Activated T-helper 9 cell treated with anti-CD3 and anti-CD28 coated beads, Interleukin-2, amount 50 U/mL, for 16 hours (primary cell): ENCODE measurements at places on chromosomes 4 and X.
A peak's percentile ranks its signal among the peaks of the same experiment; 100 is the strongest.

GRCh38 chr4:138223231-138223910 is 18.8 kb downstream of the SLC7A11 start:
- DNase-seq = no peak

GRCh38 chr4:119097282-119097900 is 38.2 kb upstream of the MYOZ2 start:
- DNase-seq = no peak

DNA sequence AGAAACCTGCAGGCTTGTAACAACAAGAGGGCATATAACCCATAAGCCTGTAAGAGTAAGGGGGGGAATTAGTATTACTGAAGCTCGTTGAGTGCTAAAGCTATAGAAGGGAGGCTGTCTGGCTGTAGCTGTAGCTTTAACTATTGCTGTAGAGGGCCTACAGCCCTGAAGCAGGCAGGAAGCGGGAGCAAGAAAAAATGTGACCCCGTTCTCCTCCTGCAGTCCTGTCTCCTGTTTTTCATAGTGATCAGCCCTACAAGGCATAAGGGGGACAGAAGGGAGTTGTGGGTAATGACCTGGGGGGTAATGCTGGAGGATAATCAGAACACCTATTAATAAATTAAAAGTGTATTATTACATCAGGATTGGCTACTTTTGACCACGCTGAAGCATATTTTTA is 206.9 kb upstream of the MAB21L2 start:
- no peak for DNase-seq

GRCh38 chr4:148999924-149000323 is 557.7 kb upstream of the NR3C2 start:
- no peak for DNase-seq

DNA sequence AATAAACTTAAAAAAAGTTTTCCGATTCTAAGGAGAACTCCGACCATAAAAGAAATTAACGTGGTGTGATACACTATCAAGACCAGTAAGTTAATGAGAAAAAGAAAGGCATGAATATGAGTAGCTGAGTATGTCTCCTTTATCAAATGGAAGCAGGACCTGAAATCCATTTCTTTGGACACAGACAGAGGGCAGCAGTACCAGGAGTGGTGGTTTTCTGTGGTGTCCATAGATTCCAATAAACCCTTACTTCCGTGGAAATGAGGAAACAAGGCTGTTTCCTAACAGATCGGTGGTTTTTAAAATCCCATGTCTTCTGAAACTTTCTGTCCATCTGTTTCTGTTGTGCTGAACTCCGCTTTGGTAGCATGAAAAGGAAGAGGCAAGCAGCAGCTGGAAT is 128.5 kb upstream of the TSPAN5 start:
- DNase-seq = no peak

DNA sequence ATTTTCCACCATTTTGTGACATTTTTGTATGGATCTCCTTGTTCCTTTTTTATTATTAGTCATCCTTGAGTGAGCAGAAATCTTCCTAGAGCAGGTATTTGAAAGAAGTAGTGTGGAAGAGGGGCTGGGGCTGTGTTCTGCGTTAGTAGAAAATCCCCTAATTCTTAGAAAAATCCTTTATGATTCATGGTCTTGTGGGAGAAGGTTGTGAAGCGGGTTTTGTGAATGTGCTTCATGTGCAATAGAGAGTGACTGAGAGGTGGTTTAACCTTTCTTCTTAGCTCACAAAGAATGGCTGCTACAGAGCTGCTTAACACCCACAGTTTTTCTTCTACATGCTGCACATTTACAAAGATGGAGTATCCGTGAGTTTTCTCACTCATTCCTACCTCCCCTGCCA is 220.5 kb downstream of the IDS start:
- DNase-seq = no peak

DNA sequence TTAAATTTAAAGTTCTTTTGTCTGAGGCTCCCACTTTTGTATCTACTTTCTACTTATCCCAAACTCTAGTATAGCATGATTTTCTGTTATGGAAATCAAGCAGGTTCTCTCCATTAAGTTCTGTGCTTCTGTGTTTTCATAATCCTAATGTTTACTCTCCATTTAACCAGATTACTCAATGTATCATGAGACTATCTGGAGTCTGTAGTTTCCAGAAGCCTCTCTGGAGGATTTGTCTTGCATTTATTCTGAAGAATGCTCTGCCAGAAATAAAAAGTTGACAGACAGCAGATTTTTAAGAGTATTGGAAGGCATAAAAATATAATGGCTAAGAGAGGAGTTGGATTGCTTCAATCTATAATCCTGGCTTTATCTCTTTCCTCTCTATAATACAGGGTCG is 39.2 kb upstream of the PLS3 start:
- DNase-seq = no peak

DNA sequence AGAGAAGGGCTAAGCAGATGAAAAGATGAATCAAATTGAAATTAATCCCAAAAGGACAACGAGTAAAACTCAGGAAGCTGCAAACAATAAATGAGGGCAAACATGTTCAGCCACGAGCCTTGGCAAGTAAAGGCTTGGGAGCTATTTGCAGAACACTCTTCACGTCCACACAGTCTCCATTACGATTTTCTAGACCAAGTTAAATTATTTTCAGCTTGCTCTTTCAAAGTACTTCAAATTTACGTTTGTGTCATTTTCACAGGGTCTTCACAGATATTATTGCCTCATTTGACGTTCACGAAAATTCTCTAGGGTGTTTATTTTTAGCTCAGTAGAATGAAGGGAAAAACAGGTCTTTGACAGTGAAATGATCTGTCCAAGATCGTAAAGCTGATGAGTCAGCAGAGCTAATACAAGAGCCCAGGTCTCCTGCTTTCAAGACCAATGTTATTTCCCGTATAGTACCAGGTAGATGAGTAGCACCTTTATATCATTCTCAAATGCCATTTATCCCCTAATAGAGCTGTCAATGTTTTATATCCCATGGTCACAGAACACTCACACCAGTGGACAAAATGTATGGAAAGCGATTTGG is 20.9 kb downstream of the KLB start:
- DNase-seq = no peak

DNA sequence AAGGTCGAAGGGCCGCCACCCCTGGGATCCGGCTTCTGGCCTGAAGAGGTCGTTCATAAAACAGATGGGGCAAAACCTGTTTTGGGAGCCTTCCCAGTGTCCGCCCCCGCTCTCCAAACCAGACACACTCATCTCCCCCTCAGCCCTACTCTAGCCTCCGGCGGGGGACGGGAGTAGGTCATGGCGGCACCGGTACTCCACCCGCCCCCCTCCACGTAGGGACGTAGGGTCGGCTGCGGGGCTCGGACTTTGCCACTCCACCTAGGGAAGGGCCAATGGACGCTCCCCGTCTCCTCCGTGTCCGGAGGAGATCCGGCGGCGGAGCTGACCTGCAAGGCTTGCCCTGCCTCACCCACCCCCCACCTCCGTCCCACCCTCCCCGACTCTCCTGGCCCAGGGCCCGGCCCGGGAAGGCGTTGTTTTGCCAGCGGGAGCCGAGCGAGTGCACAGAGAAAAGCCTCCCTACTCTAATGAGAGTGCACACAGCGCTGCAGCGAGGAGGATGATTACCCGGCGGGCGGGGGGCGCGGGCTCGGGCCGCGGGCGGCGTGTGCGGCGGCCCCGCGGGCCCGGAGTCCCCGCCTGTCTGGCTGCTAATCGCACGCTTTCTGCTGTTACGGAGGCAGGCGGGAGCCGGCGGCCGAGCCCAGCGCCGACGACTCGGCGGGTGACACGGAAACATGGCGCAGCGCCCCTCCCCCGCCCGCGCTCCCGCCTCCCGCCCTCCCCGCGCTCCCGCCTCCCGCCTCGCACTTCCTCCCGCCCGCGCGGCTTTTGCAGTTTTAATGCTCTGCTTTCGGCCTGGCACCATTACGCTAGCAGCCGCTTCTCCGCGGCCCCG is 8.3 kb upstream of the BCOR start:
- DNase-seq = peak; percentile 65

DNA sequence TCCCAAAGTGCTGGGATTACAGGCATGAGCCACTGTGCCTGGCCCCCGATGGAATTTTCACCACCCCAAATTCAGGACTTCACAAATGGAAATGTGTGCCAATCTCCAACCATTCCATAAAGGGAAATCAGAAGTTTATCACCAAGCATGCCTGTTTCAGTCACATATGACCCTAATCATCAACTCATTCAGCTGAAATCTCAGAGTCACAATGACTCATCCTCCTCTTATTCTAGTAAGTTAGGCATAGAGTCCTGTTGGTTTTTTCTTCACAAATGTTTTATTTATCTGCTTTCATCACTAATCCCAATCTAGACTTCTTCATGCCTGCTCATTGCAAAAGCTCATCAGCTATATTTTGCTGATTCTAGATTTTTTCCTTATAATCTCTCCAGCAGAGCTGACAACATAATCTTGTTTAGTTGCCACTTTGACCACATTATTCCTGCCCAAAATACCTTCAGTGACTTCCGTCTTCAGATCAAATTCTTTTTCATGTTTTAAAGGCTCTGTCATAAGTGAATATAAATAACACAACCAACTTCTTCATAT is 83.3 kb downstream of the SLC7A11 start:
- DNase-seq = no peak

GRCh38 chr4:150012851-150013360 is 65.3 kb upstream of the DCLK2 start:
- DNase-seq = no peak

GRCh38 chr4:126838941-126839679 is 793.6 kb upstream of the INTU start:
- DNase-seq = no peak

- no peak for DNase-seq
Measured at GRCh38 chr4:180150818-180151217, 2092.4 kb upstream of the TENM3 start.

GRCh38 chr4:7910952-7911578 is 28.6 kb downstream of the AFAP1 start:
- no peak for DNase-seq

DNA sequence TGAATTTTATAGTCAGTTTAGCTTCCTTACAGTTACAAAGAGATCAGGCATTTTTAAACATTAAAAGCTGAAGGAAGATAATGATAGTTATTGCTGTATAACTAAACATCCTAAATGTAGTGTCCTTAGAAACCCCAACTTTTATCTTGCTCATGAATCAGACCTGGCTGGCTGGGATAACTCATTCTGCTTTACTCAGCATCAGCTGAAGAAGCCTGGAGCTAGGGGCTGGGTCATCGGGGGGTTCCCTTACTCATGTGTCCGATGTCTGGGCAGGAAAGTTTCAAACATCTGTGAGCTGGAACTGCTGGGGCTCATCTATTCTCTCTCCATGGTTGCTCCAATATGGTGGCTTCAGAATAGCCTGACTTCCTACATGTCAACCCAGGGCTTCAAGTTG is 113.9 kb downstream of the MTNR1A start:
- no peak for DNase-seq

GRCh38 chr4:41748571-41749475 is at the start of gene PHOX2B:
PHOX2B (minus strand) TSS chr4:41748725; CDS start chr4:41748610, 115 bp downstream.
- DNase-seq = no peak

- DNase-seq = no peak
Measured at GRCh38 chrX:8629871-8630270, 102.1 kb downstream of the ANOS1 start.

GRCh38 chr4:8763966-8764901 is 107.4 kb downstream of the HMX1 start:
- DNase-seq = no peak

GRCh38 chrX:40759374-40759773 is 24.0 kb upstream of the MED14 start:
- DNase-seq = no peak

DNA sequence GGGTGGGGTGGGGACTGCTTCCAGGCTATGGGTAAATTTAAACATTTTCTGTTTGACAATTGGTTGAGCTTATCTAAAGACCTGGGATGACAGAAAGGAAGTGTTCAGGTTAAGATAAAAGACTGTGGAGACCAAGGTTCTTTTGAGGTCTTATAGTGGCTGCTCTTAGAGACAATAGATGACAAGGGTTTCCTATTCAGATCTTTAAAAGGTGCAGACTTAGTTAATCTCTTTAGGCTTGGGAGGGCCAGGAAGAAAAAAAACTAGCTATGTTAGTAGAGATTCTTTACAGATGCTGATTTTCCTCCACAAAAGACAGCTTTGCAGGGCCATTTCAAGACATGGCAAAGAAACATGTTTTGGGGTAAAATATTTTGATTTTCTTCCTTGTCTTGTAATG is 972.5 kb downstream of the CCSER1 start:
- no peak for DNase-seq

DNA sequence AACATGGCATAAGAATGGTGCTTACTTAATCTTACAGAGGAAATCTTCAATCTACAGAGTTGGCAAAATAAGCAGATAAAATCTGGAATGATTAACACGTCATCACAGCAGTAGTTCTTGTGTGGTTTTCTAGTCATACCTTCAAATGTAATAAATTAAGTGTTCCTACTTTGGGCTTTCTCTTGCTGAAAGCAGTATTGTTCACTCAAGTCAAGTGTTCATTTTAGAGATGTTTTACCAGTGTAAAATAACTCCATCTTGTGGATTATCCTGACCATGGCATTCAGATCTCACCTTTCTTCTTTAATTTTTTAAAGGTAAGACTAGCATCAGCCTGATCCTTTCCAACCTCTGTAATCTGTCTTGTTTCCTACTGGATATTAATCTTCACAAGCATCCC is 72.9 kb downstream of the ADAMTS3 start:
- DNase-seq = no peak

GRCh38 chr4:36990128-36990872 is 254.2 kb upstream of the NWD2 start:
- DNase-seq = no peak

DNA sequence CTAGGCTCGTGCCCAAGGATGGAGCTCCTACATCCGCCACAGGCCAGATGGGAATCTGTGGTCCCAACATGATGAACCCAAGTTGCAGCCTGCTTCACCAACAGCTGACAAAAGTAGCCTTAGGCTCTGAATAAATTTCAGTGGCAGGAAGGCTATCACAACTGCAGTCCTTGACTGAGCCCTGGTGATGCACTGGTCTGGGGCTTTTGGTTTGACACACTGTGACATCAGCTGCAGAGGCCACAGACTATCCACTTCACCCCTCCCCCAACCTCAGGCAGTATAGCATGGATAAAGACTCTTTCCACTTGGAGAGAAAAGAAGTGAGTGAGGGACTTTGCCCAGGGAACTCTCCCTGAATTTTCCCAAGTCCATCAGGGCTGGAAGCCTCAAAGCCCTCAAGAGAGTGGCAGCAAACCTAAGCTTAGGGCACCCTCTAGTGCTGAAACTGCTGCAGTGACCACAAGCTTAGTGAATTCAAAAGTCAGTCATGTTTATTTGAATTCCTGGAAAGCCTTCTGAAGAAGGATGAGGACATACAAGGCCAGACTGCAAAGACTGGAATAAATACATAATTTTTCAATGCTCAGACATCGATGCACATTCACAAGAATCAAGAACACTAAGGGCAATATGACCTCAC is 135.0 kb upstream of the TENT5D start:
- no peak for DNase-seq

GRCh38 chr4:108916638-108917037 is 153.8 kb upstream of the ETNPPL start:
- no peak for DNase-seq

DNA sequence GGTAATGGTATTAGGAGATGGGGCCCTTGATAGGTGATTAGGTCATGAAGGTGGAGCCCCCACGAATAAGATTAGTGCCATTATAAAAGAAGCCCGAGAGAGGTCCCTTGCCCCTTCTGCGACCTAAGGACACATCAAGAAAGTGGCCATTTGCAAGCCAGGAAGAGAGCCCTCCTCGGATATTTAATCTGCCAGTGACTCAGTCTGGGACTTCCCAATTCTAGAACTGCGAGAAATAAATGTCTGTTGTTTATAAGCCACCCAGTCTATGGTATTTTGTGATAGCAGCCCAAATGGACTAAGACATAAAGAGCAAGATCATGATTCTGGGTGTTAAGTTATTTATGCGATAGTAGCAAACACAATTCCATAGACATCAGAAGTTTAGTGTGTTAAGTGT is 192.2 kb downstream of the LDB2 start:
- no peak for DNase-seq
